Glutamatergic neuron (in vitro differentiated cells): ENCODE measurements at places on chromosomes 11 and 22.
A peak's percentile ranks its signal among the peaks of the same experiment; 100 is the strongest.

GRCh38 chr22:41003066-41003465 is 51.9 kb downstream of the RBX1 start:
- no peaks in the 10 kb centered on the region for H3K36me3 ChIP-seq
- no peaks in the 10 kb centered on the region for H3K27me3 ChIP-seq
- no peak for DNase-seq
- H3K4me3 ChIP-seq: no peak overlapping the region

- no peak overlapping the region for H3K4me3 ChIP-seq
- H3K36me3 ChIP-seq: no peaks in the 10 kb centered on the region
- H3K27ac ChIP-seq: no peak overlapping the region
- no peaks in the 10 kb centered on the region for H3K27me3 ChIP-seq
Measured at GRCh38 chr11:83656796-83657330, 370.7 kb upstream of the CCDC90B start.

- no peak for DNase-seq
- peaks cover 2% of the 10 kb centered on the region for H3K27me3 ChIP-seq
- H3K36me3 ChIP-seq: no peaks in the 10 kb centered on the region
Measured at GRCh38 chr11:123330071-123330470, 100.0 kb upstream of the GRAMD1B start.

DNA sequence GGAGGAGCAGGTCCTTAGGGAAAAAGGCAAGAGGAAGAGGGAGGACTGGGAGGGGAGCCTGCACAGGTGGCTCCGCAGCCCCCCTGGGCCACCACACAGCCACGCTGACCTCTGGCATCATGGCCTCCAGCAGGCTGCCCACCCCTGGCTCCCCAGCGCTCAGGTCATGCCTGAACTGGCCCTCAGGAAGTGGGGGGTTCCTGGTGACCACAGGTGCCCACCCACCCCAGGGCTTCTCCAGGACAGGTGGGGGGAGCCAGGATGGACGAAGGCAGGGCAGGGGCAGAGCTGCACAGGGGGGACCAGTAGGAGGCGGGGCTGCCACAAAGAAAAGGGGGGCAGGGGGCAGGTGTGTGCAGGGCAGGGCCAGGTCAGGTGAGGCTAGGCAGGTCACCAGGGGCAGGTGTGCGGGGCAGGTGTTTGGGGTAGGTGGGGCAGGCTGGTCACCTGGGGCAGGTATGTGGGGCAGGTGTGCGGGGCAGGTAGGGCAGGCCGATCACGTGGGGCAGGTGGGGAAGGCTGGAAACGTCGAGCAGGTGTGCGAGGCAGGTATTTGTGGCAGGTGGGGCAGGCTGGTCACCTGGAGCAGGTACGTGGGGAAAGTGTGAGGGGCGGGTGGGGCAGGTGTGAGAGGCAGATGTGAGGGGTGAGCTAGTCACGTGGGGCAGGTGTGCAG is 997 bp downstream of the DEAF1 start:
- DNase-seq: no peak
- peaks cover 10% of the 10 kb centered on the region for H3K27me3 ChIP-seq
- H3K36me3 ChIP-seq: no peaks in the 10 kb centered on the region
- H3K4me1 ChIP-seq: peaks cover 31% of the 10 kb centered on the region
- peak overlapping the region; percentile 53 for H3K27ac ChIP-seq
- peak overlapping the region; percentile 82 for H3K4me3 ChIP-seq

DNA sequence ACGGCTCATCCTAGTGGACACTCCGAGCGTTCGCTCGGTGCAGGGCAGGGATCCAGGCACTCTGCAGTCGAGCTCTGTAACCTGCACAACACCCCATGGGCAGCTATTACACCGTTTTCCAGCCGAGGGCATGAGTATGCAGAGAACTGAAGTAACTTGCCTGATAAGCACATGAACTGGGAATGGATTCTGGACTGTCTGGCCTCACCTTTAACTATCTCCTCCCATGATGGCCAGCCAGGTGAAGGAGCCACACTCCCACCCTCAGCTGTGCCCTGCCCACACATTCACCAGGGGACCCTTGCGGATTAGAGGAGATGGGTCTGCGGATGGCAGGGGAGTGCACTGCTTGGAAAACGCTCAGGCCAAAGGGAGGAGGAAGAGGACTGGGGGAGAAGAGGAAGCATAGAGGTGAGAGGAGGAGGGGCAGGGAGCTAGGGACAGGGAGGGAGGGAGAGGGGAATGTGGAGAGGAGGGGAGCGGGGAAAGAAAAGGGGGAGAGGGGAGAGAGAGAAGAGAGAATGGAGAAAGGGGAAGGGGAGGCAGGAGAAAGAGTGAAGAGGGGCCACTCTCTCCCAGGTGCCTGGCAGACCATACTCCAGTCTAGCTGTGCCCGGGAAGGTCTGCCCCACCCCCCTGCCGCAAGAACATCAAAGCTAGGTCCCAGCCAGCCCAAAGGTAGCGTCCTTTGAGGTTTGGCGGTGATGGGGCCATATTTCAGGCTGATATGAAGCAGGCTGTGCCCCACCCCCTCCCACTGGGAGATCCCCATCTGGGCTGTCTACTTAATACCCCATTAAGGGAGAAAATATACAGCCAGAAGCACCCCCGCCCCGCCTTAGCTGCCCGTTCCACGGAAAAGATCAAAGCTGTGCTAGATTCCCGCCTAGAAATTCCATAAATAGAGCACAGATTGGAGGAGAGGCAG is 33.2 kb upstream of the TCF20 start:
- peak overlapping the region; percentile 78 for H3K4me3 ChIP-seq
- peaks cover 18% of the 10 kb centered on the region for H3K27me3 ChIP-seq
- H3K27ac ChIP-seq: no peak overlapping the region
- no peaks in the 10 kb centered on the region for H3K36me3 ChIP-seq
- peaks cover 52% of the 10 kb centered on the region for H3K4me1 ChIP-seq
- DNase-seq: peak; percentile 65

GRCh38 chr11:61636676-61637075 is 43.5 kb upstream of the DAGLA start:
- H3K36me3 ChIP-seq: no peaks in the 10 kb centered on the region
- no peak for DNase-seq
- peak overlapping the region; percentile 48 for H3K27ac ChIP-seq
- H3K4me1 ChIP-seq: peaks cover 19% of the 10 kb centered on the region
- H3K4me3 ChIP-seq: no peak overlapping the region
- H3K27me3 ChIP-seq: peaks cover 9% of the 10 kb centered on the region

DNA sequence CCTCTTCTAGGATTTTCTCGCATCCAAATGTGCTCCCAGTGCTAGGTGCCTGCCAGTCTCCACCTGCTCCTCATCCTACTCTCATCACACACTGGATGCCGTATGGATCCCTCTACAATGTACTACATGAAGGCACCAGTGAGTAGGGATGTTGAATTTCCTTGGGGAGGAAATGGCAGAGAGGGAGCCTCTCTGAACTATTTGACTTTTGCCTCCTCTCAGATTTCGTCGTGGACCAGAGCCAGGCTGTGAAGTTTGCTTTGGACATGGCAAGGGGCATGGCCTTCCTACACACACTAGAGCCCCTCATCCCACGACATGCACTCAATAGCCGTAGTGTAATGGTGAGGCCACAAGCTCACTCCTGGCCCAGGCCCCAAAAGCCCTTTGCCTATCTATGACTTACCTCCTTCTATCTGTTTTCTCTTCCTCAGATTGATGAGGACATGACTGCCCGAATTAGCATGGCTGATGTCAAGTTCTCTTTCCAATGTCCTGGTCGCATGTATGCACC is 2.5 kb downstream of the TAF10 start:
- H3K36me3 ChIP-seq: no peaks in the 10 kb centered on the region
- no peak for DNase-seq
- peaks cover 11% of the 10 kb centered on the region for H3K27me3 ChIP-seq
- H3K27ac ChIP-seq: no peak overlapping the region
- peaks cover 11% of the 10 kb centered on the region for H3K4me1 ChIP-seq

DNA sequence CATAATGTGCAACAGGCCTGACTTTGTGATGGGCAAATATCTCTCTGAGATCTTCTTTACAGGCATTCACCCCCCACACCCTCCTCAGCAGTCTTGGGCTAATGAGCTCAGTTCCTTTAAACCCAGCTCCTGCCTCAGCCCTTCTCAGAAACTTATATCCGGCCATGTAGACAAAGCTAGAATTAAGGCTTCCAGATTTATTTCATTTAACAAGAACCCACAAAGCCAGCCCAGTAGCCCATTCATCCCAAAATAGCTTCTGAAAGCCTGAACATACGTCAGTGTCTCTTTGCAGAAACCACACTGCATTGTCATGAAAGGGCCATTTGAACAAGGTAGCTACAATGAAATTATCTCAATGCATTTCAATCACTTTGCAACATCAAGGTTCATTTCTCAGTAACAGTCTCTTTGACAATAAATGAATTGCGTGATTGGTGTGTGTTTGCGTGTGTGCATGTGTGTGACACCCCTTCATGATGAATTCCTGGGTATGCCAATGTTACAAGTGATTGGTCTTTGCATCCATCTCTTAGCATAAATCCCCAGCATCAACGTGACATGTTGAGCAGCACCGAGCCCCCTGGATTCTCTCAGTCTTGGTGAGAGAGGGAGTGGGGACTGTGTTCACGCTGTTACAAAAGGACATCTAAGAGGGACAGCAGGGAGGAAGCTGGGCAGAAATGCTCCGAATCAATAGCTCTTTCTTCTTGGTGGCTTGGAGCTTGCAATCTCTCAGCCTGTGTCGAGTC is 299.6 kb downstream of the KIRREL3 start:
- H3K36me3 ChIP-seq: no peaks in the 10 kb centered on the region
- no peak for DNase-seq
- peaks cover 11% of the 10 kb centered on the region for H3K4me1 ChIP-seq

GRCh38 chr11:112884012-112884767 is 77.0 kb upstream of the NCAM1 start:
- DNase-seq: no peak
- H3K27ac ChIP-seq: no peak overlapping the region
- H3K27me3 ChIP-seq: no peaks in the 10 kb centered on the region
- H3K4me1 ChIP-seq: peaks cover 14% of the 10 kb centered on the region
- H3K4me3 ChIP-seq: no peak overlapping the region

- no peak for DNase-seq
- H3K4me3 ChIP-seq: no peak overlapping the region
- H3K4me1 ChIP-seq: no peaks in the 10 kb centered on the region
- H3K36me3 ChIP-seq: peaks cover 2% of the 10 kb centered on the region
- no peak overlapping the region for H3K27ac ChIP-seq
Measured at GRCh38 chr11:74299015-74299414, 12.4 kb downstream of the P4HA3 start.

DNA sequence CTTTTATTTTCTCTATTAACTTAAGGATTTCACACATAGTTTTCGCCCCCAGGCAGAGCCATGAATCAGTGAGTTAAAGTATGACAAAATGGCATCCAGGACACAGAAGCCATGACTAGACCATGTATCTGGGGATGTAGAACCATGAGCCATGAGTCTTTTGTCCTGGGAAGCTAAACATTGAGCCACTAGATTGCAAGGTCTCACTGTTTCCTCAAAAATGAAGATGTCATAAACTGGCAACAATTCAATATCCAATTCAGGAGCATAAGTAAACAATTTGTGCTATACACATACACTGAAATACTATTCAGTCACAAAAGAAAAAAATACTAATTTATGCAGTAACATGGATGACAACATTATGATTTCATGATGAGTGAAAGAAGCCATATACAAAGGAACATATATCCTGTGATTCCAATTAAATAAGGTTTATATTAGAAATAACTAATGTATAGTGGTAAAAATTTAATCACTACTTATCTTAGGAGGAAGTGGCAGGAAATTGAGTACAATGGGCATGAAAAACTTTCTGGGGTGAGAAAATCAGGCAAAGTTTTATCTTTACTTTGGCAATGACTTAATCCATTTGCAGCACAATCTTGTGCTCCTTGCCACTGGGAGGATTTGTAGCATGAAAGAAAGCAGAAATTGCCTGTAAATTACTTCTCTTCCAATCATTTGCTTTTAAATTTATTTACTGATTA is 28.5 kb upstream of the CARD16 start:
- H3K27me3 ChIP-seq: peaks cover 3% of the 10 kb centered on the region
- DNase-seq: no peak
- H3K36me3 ChIP-seq: no peaks in the 10 kb centered on the region

- H3K27me3 ChIP-seq: no peaks in the 10 kb centered on the region
- peaks cover 5% of the 10 kb centered on the region for H3K4me1 ChIP-seq
- no peak overlapping the region for H3K27ac ChIP-seq
- no peak overlapping the region for H3K4me3 ChIP-seq
- H3K36me3 ChIP-seq: no peaks in the 10 kb centered on the region
Measured at GRCh38 chr11:36132940-36133339, 156.3 kb downstream of the COMMD9 start.

DNA sequence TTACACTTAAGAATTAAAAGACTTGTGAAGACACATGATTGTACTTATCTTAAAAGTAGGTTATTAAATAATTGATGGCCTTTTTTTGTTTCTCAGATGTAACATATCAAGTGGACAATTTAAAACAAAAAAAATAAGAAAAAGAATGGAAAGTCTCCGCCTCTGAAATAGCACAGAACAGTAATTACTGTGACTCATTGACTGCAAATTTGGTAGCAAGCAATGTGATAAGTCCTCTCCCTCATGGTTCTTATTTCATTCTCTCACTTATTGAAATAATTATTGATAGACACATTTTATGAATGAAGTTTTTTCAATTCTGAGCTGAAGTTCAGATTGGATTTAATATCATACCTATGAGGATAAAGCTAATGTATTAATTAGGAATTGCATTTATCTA is 717.9 kb upstream of the LUZP2 start:
- H3K27me3 ChIP-seq: no peaks in the 10 kb centered on the region
- no peaks in the 10 kb centered on the region for H3K36me3 ChIP-seq
- no peak for DNase-seq
- no peak overlapping the region for H3K27ac ChIP-seq
- H3K4me1 ChIP-seq: no peaks in the 10 kb centered on the region
- no peak overlapping the region for H3K4me3 ChIP-seq

DNA sequence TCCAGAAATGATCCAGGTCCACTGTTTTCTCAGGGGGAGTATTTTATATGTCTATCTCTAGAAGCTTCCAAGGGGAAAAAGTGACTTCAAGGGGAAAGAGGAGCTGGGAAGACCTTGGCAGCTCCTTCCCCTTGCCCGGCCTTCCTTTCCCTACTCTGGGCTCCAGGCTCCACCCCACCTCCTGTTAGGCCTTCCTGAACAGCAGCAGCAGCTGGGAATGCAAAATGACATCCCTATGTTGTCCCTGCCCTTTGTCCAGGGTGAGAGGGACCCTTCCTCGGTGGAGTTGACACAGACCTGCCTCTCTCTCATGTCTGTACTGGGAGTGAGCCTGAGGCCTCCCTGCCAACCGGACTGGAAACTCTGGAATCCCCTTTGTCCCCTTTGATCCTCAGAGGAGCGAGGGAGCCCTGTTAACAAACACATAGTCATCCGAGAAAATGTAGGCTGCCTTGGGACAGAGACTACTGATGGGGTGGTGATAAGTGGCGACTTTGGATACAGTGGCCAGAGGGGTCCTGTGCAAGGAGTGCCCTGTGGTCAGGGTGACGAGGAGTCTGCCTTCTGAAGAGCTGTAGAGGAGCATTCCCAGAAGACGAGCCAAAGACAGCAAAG is 9.0 kb upstream of the MALAT1 start:
- peaks cover 66% of the 10 kb centered on the region for H3K4me1 ChIP-seq
- peaks cover 18% of the 10 kb centered on the region for H3K27me3 ChIP-seq
- peak overlapping the region; percentile 99 for H3K27ac ChIP-seq

- no peak for DNase-seq
- no peak overlapping the region for H3K4me3 ChIP-seq
- no peak overlapping the region for H3K27ac ChIP-seq
- peaks cover 3% of the 10 kb centered on the region for H3K27me3 ChIP-seq
- H3K36me3 ChIP-seq: no peaks in the 10 kb centered on the region
Measured at GRCh38 chr11:62897311-62897710, 16.6 kb downstream of the SLC3A2 start.
